Naive thymus-derived CD4-positive, alpha-beta T cell (primary cell): ENCODE measurements at places on chromosomes 11 and 22. TPM values are rescaled to one million over a fixed set of nuclear protein-coding genes. Genes with fewer than 3 reads are reported as not detected.

- H3K27me3 ChIP-seq: no peaks in the 10 kb centered on the region
- no peak for DNase-seq
- H3K4me3 ChIP-seq: no peak overlapping the region
- H3K4me1 ChIP-seq: peaks cover 16% of the 10 kb centered on the region
These were observed 19.1 kb upstream of the XBP1 start for GRCh38 chr22:28819253-28820096.

- H3K36me3 ChIP-seq: no peaks in the 10 kb centered on the region
- H3K27ac ChIP-seq: no peak overlapping the region
- no peaks in the 10 kb centered on the region for H3K27me3 ChIP-seq
- no peak for DNase-seq
These were observed 21.1 kb downstream of the TEAD1 start for GRCh38 chr11:12695221-12695794.

GRCh38 chr22:50308597-50308935 is 1.1 kb upstream of the PLXNB2 start:
- H3K4me1 ChIP-seq: peaks cover 6% of the 10 kb centered on the region
- no peaks in the 10 kb centered on the region for H3K36me3 ChIP-seq
- DNase-seq: no peak
- no peak overlapping the region for H3K4me3 ChIP-seq
- H3K27ac ChIP-seq: no peak overlapping the region

OR52N5 gene
- total RNA-seq: not detected

DNA sequence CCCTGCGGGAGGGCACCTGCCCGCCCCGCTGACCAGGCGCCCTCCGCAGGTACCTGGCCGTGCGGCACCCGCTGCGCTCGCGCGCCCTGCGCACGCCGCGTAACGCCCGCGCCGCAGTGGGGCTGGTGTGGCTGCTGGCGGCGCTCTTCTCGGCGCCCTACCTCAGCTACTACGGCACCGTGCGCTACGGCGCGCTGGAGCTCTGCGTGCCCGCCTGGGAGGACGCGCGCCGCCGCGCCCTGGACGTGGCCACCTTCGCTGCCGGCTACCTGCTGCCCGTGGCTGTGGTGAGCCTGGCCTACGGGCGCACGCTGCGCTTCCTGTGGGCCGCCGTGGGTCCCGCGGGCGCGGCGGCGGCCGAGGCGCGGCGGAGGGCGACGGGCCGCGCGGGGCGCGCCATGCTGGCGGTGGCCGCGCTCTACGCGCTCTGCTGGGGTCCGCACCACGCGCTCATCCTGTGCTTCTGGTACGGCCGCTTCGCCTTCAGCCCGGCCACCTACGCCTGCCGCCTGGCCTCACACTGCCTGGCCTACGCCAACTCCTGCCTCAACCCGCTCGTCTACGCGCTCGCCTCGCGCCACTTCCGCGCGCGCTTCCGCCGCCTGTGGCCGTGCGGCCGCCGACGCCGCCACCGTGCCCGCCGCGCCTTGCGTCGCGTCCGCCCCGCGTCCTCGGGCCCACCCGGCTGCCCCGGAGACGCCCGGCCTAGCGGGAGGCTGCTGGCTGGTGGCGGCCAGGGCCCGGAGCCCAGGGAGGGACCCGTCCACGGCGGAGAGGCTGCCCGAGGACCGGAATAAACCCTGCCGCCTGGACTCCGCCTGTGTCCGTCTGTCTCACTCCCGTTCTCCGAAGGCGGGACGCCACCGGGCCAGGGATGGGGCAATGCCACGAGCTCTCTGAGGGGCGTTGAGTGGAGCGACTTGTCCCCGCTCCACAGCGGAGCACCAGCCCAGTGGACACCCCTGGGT is 1.8 kb downstream of the GALR3 start:
- H3K36me3 ChIP-seq: no peaks in the 10 kb centered on the region
- no peak overlapping the region for H3K4me3 ChIP-seq
- no peak overlapping the region for H3K27ac ChIP-seq
- no peaks in the 10 kb centered on the region for H3K4me1 ChIP-seq
- H3K27me3 ChIP-seq: no peaks in the 10 kb centered on the region

GRCh38 chr11:45237711-45238315 is 48.3 kb downstream of the SYT13 start:
- H3K4me1 ChIP-seq: no peaks in the 10 kb centered on the region
- DNase-seq: no peak
- no peaks in the 10 kb centered on the region for H3K36me3 ChIP-seq
- H3K4me3 ChIP-seq: no peak overlapping the region

- H3K36me3 ChIP-seq: no peaks in the 10 kb centered on the region
- no peak overlapping the region for H3K27ac ChIP-seq
- H3K4me3 ChIP-seq: no peak overlapping the region
- H3K27me3 ChIP-seq: no peaks in the 10 kb centered on the region
- no peak for DNase-seq
These were observed 5.2 kb upstream of the IL17RA start for GRCh38 chr22:17079572-17079971.

- H3K27me3 ChIP-seq: no peaks in the 10 kb centered on the region
- no peak overlapping the region for H3K4me3 ChIP-seq
- no peaks in the 10 kb centered on the region for H3K4me1 ChIP-seq
- no peak for DNase-seq
- H3K27ac ChIP-seq: no peak overlapping the region
- peaks cover 15% of the 10 kb centered on the region for H3K36me3 ChIP-seq
These were observed 43.2 kb downstream of the NAT10 start for GRCh38 chr11:34148504-34149165.

- no peak overlapping the region for H3K27ac ChIP-seq
- DNase-seq: no peak
- no peaks in the 10 kb centered on the region for H3K36me3 ChIP-seq
- H3K27me3 ChIP-seq: no peaks in the 10 kb centered on the region
- no peak overlapping the region for H3K4me3 ChIP-seq
These were observed 35.8 kb downstream of the MTNR1B start for GRCh38 chr11:93005239-93005638.

DNA sequence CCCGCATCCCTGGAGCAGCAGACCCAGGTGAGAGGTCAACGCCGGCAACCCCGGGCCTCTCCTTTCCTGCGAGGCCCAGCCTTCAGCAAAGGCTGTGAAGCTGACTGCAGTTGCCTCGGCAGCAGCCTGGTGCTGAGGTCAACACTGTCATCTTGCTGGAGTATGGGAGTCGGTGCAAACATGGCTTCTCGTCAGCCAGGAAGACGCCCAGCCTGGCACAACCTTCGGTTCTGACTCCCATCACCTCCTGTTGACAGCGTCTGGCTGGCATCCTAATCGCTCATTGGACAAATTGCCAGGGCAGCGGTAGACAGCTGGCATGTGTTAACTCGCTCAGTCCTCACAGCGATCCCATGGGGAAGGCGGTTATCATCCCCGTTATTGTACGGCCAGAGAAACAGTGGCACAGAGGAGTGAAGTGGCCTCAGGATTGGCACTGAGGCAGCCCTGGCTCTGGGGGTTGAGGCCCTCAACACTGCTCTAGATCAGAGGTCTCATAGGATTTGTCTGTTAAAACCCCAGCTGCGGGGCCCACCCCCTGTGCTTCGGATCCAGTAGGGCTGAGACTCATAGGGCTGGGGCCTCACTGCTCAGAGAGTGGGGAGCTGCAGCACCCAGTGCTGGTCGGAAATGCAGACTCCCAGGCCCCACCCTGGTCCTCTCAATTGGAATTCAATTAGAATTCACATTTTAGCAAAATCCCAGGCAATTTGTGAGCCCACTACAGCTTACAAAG is 39.3 kb upstream of the TP53I11 start:
- no peak for DNase-seq
- H3K36me3 ChIP-seq: no peaks in the 10 kb centered on the region
- H3K4me1 ChIP-seq: no peaks in the 10 kb centered on the region
- H3K4me3 ChIP-seq: no peak overlapping the region
- no peaks in the 10 kb centered on the region for H3K27me3 ChIP-seq

- H3K27me3 ChIP-seq: no peaks in the 10 kb centered on the region
- peak overlapping the region; percentile 49 for H3K4me3 ChIP-seq
These were observed 16.4 kb upstream of the SCGB1A1 start for GRCh38 chr11:62402226-62402959.

KLHL35 gene
- 1.4 TPM for total RNA-seq

GRCh38 chr11:67492069-67492727 is 9.4 kb downstream of the AIP start:
- peak overlapping the region; percentile 21 for H3K27ac ChIP-seq
- no peaks in the 10 kb centered on the region for H3K27me3 ChIP-seq
- H3K4me1 ChIP-seq: peaks cover 5% of the 10 kb centered on the region
- H3K36me3 ChIP-seq: peaks cover 24% of the 10 kb centered on the region

MTFP1 gene
- total RNA-seq: 14.0 TPM

C11orf71 gene
- total RNA-seq: 6.0 and 6.9 TPM in 2 replicates

GRCh38 chr11:10288881-10289764 is 4.9 kb downstream of the SBF2 start:
- no peak for DNase-seq
- peaks cover 2% of the 10 kb centered on the region for H3K27me3 ChIP-seq
- H3K36me3 ChIP-seq: no peaks in the 10 kb centered on the region
- peaks cover 7% of the 10 kb centered on the region for H3K4me1 ChIP-seq
- no peak overlapping the region for H3K4me3 ChIP-seq

GRCh38 chr11:65274735-65275682 is 13.2 kb downstream of the POLA2 start:
- H3K4me3 ChIP-seq: no peak overlapping the region
- no peaks in the 10 kb centered on the region for H3K27me3 ChIP-seq
- no peaks in the 10 kb centered on the region for H3K4me1 ChIP-seq
- peaks cover 4% of the 10 kb centered on the region for H3K36me3 ChIP-seq

GRCh38 chr11:77046060-77046501 is 11.9 kb downstream of the B3GNT6 start:
- H3K27me3 ChIP-seq: no peaks in the 10 kb centered on the region
- H3K4me1 ChIP-seq: peaks cover 14% of the 10 kb centered on the region
- no peak overlapping the region for H3K4me3 ChIP-seq
- no peaks in the 10 kb centered on the region for H3K36me3 ChIP-seq
- H3K27ac ChIP-seq: no peak overlapping the region

GRCh38 chr22:24235315-24235714 is 9.6 kb downstream of the GGT5 start:
- DNase-seq: no peak
- no peaks in the 10 kb centered on the region for H3K36me3 ChIP-seq
- H3K4me3 ChIP-seq: no peak overlapping the region
- peaks cover under 1% of the 10 kb centered on the region for H3K4me1 ChIP-seq
- no peak overlapping the region for H3K27ac ChIP-seq
- no peaks in the 10 kb centered on the region for H3K27me3 ChIP-seq

HSD17B12 gene
- 29.6 TPM for total RNA-seq

GRCh38 chr11:86249307-86250098 is 5.0 kb downstream of the EED start:
- peaks cover 29% of the 10 kb centered on the region for H3K4me1 ChIP-seq
- H3K4me3 ChIP-seq: no peak overlapping the region
- no peaks in the 10 kb centered on the region for H3K36me3 ChIP-seq
- no peak overlapping the region for H3K27ac ChIP-seq

DNA sequence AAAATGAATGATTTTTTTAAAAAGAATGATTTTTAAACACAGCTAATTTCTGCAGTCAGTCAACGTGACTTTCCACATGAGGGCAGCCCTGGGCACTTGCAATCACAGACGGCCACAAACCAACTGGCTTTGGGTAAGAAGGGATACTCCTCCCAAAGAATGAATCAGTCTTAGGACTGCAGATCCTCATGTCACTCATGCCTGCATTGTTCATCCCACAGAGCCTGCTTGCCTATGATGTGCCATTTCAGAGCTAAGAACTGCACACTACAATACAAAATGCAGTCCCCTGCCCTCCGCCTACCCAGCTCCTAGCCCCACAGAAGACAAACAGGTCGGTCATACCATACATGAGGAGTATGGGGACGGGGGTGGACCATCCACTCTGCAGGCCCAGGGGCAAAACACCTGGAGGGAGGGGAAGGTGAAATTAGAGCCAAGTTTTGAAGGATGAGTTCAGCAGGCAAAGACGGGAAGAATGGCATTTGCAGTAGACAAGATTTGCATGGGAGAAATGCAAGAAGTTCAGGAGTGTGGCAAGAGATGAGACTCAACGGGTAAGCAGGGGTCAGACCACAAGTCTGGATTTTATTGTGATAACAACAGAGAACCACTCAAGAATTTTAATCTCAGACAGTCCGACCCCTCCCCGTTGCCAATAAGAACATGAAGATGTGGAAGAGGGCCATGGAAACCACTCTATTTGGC is 24.7 kb downstream of the PACSIN2 start:
- DNase-seq: no peak
- H3K36me3 ChIP-seq: no peaks in the 10 kb centered on the region
- H3K27me3 ChIP-seq: no peaks in the 10 kb centered on the region
- H3K27ac ChIP-seq: no peak overlapping the region
- H3K4me3 ChIP-seq: no peak overlapping the region

DNA sequence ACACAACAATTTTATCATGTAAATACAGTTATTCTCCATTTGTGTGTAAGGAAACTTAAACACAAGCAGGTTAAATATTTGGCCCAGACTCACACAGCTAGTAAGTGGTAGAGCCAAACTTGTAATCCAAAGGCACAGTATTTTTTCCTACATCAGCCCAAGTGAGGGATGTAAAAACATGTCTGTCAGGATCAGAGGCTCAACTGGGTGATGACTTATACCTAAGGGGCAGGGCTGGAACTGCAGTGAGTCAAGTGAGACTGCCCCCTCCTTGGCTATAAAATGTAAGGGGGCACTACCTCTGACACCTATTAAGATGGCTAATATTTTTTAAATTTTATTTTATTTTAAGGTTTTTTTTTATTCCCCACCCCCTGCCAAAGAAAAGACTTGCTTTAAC is 82.6 kb downstream of the APIP start:
- no peaks in the 10 kb centered on the region for H3K4me1 ChIP-seq
- H3K27me3 ChIP-seq: no peaks in the 10 kb centered on the region
- H3K36me3 ChIP-seq: no peaks in the 10 kb centered on the region
- no peak overlapping the region for H3K4me3 ChIP-seq
- no peak overlapping the region for H3K27ac ChIP-seq
- no peak for DNase-seq

OR10G4 gene
- not detected for total RNA-seq

DNA sequence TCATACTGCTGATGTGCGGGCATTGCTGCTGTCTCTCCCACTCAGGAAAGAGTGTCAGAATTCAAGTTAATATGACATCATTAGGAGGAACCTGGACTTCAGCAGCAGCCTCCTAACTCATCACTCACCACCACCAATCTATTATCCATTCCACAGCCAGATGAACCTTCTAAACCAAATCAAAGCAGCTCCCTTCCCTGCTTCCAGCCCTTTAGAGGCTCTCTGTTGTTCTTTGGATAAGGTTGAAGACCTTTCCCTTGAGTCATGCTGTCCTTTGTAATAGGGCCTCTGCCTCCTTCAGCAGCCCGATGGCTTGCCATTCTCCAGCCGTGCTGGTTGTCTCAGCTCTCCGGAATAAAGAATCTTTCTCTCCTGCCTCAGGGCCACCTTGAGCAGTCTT is 301.3 kb downstream of the DDX10 start:
- no peak for DNase-seq
- H3K4me1 ChIP-seq: no peaks in the 10 kb centered on the region
- H3K4me3 ChIP-seq: no peak overlapping the region
- H3K36me3 ChIP-seq: no peaks in the 10 kb centered on the region
- H3K27me3 ChIP-seq: no peaks in the 10 kb centered on the region

- H3K4me1 ChIP-seq: no peaks in the 10 kb centered on the region
- H3K27me3 ChIP-seq: no peaks in the 10 kb centered on the region
- H3K4me3 ChIP-seq: no peak overlapping the region
- H3K27ac ChIP-seq: no peak overlapping the region
- no peaks in the 10 kb centered on the region for H3K36me3 ChIP-seq
These were observed 416.3 kb downstream of the AASDHPPT start for GRCh38 chr11:106493751-106494150.

TMA7B gene
- 12.8 TPM for total RNA-seq

- peaks cover 36% of the 10 kb centered on the region for H3K4me1 ChIP-seq
- DNase-seq: peak; percentile 45
- H3K27me3 ChIP-seq: no peaks in the 10 kb centered on the region
- no peak overlapping the region for H3K4me3 ChIP-seq
These were observed 30.4 kb downstream of the TPBGL start for GRCh38 chr11:75270896-75271418.

SMIM35 gene
- total RNA-seq: not detected
